ENCODE measurements at places on chromosomes 12 and 14.

- DNase-seq = no peak
Observed at GRCh38 chr14:91394105-91395081, 23.2 kb downstream of the CCDC88C start.

GRCh38 chr12:53217931-53218307, 10.9 kb upstream of the ITGB7 start:
- DNase-seq = no peak

GRCh38 chr12:5201554-5202218, 158.0 kb downstream of the KCNA5 start:
- no peak for DNase-seq

DNA sequence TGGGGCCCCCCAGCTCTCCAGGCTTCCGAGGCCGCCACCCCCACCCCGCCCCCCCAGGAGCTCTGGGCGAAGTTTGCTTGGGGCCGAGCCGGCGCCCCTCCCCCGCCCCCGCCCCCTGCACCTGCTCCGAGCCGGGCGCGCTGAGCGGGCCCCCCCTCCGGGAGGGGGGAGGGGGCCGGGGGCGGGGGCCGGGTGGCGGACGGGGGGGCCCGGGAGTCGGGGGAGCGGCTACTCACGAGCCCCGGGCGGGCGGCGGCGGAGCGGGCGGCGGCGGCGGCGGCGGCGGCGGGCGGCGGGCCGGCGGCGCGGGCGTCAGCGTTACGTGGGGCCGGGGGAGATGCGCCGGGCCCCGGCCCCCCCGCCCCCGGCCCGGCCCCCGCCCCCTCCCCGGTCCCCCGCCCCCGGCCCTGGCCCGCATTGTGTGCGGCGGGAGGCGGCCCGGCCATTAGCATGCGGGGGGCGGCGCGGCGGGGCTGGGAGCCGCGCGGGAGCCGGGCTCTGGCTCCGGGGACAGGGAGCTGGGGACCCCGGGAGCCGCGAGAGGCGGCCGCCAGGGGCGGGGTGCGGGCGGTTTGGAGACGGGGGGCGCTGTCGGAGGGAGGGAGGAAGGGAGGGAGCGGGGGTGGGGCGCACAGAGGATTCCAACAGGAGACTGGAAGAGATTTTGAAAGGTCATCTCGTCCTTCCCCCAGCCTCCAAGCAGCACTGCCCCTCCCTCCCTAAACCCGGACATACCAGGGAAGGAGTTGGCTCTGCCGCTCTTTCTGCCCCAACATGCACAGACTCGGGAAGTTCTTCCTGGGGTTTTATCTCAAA, at the start of gene ZNF219:
Gene ZNF219 (minus strand): TSS at position 580 of the 816 bp plus-strand sequence. CDS start 5,064 bp downstream, outside the sequence.
- DNase-seq = no peak

- no peak for DNase-seq
Observed at GRCh38 chr14:73879027-73879426, 7.6 kb upstream of the ZNF410 start.

GRCh38 chr12:47715877-47716548, 9.3 kb downstream of the ENDOU start:
- no peak for DNase-seq

DNA sequence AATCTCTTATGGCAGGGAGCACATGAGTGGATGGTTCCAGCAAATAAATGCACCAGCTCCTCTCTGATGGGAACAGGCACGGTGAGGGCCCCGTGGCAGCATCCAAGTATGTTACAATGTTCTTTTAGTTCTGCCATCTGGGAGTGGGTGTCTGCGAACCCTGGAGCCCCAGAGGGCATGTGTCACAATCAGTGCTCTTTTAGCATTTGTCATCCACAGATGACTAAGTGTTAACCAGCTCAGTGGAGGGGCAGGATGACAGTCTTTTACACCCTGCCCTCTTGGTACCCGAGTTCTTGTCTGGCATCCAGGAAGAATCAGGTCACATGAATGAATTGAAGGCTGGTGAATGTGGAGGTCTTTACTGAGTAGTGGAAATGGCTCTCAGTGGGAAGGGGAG, 560.4 kb upstream of the FLRT2 start:
- DNase-seq = no peak

GRCh38 chr12:65961190-65962035, 137.1 kb downstream of the HMGA2 start:
- no peak for DNase-seq

GRCh38 chr12:92403210-92404175, 257.8 kb upstream of the BTG1 start:
- DNase-seq = peak; percentile 92

DNA sequence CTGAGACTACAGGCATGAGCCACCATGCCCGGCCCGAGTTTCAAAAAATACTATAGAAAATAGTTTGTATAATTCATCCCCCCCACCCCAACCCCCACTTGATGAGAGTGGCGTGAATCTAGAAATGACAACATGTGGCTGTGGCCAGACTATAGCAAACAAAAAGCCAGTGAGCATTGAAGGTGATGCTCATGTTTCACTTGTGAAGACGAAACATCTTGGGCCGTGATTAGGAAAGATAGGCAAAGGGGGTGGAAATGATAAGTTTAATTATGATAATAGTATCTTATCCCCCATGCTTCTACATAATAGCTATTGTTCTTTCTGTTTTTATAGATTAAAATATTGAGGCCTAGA, 8.5 kb downstream of the BORCS5 start:
- no peak for DNase-seq

DNA sequence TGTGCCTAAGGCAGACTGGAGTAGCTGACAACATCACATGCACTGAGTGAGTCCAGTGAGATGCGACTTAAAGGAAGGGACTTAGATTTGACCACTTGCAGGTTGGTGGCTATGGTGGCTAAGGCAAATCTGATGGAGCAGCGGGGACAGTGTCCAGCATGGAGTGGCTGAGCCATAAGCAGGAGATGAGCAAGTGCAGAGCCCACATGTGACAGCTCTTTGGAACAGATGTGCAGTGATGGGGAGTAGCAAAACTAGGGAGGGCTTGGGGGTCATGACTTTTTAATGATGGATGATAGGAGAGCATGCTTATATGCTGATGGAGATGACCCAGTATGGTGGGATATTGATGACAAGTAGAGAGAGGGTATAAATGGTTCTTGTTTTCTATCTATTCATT, 80.2 kb downstream of the PELI2 start:
- DNase-seq = no peak
